Umbilical cord (tissue), 2 donors: ENCODE measurements at places on chromosomes 3 and 15. TPM values are rescaled to one million over a fixed set of nuclear protein-coding genes. Genes with fewer than 3 reads are reported as not detected.

The PLSCR5 gene
- total RNA-seq = 6.0 TPM

The WDR93 gene
- 1.7 TPM for total RNA-seq

- DNase-seq = no peak
Observed at GRCh38 chr15:100780208-100780800, 99.3 kb upstream of the ALDH1A3 start.

DNA sequence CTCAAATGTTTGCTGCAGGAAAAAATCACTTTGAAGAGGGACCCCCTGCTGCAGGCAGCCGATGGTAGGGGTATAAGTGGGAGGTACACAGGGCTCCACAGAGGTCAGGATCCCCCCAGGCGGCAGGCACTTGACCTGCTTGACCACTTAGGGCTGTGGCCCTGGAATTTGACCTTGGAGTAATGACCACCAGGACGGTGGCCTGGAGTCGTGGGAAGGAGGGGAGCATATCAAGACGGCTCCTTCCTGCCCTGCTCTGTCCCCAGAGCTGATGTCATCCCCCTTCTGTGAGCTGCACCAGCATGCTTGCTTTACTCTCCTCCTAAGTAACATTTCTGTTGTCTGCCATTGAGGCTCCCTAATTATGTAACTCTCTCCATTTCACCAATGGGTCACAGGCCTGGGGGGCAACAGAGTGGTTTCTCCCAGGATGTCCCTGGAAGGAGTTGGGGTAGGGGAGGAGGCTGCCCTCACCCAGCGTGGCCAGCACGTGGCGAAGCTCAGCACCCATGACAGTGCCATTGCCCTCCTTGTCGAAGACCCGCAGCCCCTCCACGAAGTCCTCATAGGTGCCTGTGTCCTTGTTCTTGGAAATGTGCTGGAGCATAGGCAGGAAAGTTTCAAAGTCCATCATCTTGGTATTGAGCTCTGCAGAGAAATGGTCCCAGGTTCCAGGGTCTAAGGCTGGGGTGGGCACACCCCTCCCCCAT, 4.1 kb downstream of the MYL3 start:
- no peak for DNase-seq

- DNase-seq = no peak
Observed at GRCh38 chr3:196600359-196600758, 31.9 kb downstream of the FBXO45 start.
